HFFc6 (cell line): ENCODE measurements at places on chromosomes 1 and 21. TPM values are rescaled to one million over a fixed set of nuclear protein-coding genes. Genes with fewer than 3 reads are reported as not detected.

- H3K4me3 ChIP-seq, result no peak overlapping the region
- H3K4me1 ChIP-seq, result peaks cover 9% of the 10 kb centered on the region
- DNase-seq, result no peak
- H3K27me3 ChIP-seq, result peaks cover 2% of the 10 kb centered on the region
Measured at GRCh38 chr1:37822906-37823815, 15.2 kb upstream of the YRDC start.

The SH2D1B gene
- not detected in 3 replicates for total RNA-seq

- H3K36me3 ChIP-seq, result no peaks in the 10 kb centered on the region
- H3K27ac ChIP-seq, result no peak overlapping the region
- no peak overlapping the region for H3K4me3 ChIP-seq
- H3K27me3 ChIP-seq, result no peaks in the 10 kb centered on the region; the same call in 1 of the 2 replicates
Measured at GRCh38 chr1:175179837-175180590, 12.6 kb downstream of the KIAA0040 start.

The SH3BGR gene
- 2.4 and 2.6 TPM in 2 replicates for total RNA-seq

GRCh38 chr1:151802372-151802771 is 2.8 kb downstream of the LINGO4 start:
- DNase-seq, result no peak
- H3K4me3 ChIP-seq, result no peak overlapping the region
- no peaks in the 10 kb centered on the region for H3K36me3 ChIP-seq
- H3K4me1 ChIP-seq, result peaks cover 8% of the 10 kb centered on the region
- no peak overlapping the region for H3K27ac ChIP-seq

The PGLYRP3 gene
- not detected in 3 replicates for total RNA-seq
